Activated CD4-positive, alpha-beta T cell treated with anti-CD3 and anti-CD28 coated beads for 24 hours (primary cell): ENCODE measurements at places on chromosomes 4 and X.

DNA sequence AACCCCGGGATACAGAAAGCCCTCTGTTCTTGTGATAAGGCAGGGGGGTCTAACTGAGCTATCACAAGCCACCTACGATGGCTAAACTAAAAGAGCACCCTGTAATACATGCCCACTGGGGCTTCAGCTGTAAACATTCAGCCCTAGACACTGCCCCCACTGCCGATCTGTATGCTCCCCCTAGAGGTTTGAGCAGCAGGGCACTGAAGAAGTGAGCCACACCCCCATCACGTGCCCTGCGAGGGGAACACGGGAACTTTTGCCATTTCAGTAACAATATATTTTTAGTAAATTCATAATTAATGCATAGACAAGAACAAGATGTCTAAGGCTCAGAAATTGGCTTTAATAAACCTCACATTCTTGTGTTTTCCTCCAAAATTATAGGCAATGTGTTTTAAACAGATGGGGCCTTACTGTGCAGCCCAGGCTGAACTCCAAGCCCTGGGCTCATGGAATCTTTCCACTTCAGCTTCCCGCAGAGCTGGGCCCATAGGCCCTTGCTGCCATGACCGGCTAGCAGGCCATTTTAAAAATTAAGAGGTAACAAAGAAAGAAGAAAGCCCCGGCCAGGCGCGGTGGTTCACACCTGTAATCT is 235.3 kb upstream of the SFRP2 start:
- DNase-seq, result no peak

GRCh38 chr4:110087070-110087708 is 111.2 kb downstream of the ELOVL6 start:
- DNase-seq, result no peak

DNA sequence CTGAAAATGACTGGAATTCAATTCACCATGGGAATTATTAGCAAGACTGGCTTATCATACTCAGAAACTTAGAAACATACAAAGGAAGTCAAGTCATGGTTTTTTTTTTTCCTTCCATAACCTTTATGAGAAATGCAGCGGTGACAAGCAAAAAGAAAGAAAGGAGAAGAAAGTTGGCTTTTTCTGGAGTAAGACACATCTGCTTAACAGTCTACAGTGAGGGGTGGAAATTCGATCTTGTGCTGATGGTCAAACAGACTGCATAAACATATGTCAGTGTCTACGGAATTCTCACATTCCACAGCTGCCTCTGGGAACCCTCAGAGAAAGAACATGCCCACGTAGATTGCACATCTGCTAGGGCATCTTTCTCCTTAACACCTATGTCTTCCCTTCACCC is 54.6 kb downstream of the PROM1 start:
- no peak for DNase-seq

DNA sequence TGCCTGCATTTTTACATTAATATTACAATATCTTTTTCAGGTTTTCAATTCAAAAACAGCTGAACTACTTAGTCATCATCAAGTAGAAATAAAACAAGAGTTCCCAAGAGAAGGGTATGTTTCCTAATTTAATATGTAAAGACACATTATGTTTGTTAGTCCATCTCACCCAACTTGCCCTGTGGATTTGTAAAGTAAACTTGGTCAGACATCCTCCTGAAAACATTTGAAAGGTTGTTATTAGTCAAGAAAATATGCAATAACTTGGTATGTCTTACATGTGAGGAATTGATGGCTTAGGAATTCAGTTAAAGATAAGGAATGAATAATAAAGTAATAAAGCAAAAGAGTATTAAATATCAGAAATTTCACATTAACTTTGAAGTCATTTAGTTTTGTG is 12.2 kb downstream of the GK start:
- no peak for DNase-seq

GRCh38 chrX:40468033-40468846 is 112.5 kb upstream of the ATP6AP2 start:
- no peak for DNase-seq

GRCh38 chr4:54155936-54156335 is 56.0 kb downstream of the GSX2 start:
- no peak for DNase-seq
